Stimulated activated CD8-positive, alpha-beta memory T cell treated with anti-CD3 and anti-CD28 coated beads, Interleukin-4, amount 100 ng/mL, for 48 hours (primary cell): ENCODE measurements at places on chromosomes 4 and X.
A peak's percentile ranks its signal among the peaks of the same experiment; 100 is the strongest.

DNA sequence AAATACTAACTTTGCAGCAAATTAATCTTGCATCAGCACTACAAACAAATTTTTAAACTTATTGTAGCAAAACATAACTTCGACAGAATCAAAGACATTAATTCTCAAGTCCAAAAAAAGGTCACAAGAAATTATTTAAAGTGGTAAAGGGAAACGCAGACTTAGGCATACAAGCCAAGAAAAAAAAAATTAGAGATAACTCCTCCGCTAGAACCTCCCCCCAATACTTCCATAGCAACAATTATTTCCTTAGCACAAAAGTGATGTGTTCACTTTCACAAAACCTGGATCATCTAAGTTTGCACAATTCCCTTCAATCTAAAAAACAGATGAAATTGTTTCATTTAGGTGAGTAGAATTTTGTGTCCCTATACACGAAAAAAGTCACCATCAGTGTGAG lies 1.1 kb downstream of the LRBA start:
- no peak for DNase-seq

- DNase-seq, result peak; percentile 30
Measured at GRCh38 chr4:15423285-15423711, 4.5 kb upstream of the C1QTNF7 start.

GRCh38 chrX:23331701-23332100 lies 2.9 kb upstream of the PTCHD1 start:
- no peak for DNase-seq

- no peak for DNase-seq
Measured at GRCh38 chr4:73727685-73728084, 12.7 kb upstream of the CXCL8 start.

- DNase-seq, result no peak
Measured at GRCh38 chrX:21741869-21742701, 15.8 kb downstream of the SMPX start.

GRCh38 chrX:118714521-118714920 lies 12.9 kb upstream of the IL13RA1 start:
- no peak for DNase-seq

- DNase-seq, result no peak
Measured at GRCh38 chr4:79385641-79386040, 22.4 kb downstream of the GK2 start.

- DNase-seq, result no peak
Measured at GRCh38 chrX:108417257-108417656, 21.0 kb downstream of the COL4A6 start.

- no peak for DNase-seq
Measured at GRCh38 chr4:108772402-108772801, 9.5 kb upstream of the ETNPPL start.
